ENCODE measurements at places on chromosomes 16 and 17.

DNA sequence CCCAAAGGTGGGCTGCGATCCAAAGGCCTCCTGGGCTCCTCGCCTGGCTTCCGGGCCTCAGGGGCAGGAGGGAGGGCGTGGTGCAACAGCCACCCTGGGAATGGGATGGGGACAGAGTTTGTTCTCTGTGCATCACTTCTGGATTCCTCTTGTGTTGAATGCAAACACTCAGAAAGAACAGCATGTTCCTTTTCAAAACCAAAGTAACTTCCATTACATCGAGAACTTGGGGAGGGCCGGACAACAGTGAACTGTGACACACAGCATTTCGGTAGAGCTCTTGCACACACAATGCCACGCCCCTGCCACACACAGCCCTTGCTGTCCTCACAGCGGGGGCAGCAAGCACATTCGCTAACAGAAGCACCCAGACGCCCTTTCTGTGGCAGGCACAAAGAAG lies 36.1 kb upstream of the FASN start:
- no peak for DNase-seq

- no peak for DNase-seq
These were observed 7.0 kb downstream of the VAC14 start for GRCh38 chr16:70793851-70794502.

DNA sequence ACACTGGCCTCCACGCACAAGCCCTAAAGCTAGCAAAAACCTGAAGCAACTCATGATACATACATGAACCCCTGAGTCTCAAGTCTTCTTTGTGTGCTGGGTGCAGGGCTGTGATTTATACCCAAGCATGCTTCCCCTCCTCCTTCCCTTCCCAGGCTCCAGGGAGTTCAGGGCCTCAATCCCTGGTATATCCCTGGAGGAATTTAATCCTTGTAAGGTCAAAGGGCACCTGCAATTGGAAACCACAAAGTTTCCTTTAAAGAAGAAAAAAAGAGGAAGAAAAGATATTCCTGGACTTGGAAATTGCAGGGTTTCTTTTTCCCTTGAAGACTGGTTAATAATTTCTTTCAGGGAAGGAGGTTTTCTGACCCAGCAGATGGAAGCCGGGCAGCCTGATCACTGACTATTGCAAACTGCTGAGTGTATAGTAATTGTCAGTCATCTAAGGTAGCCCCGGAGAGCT lies 182.3 kb downstream of the AATF start:
- DNase-seq = no peak

GRCh38 chr17:15233022-15233805 lies 31.9 kb downstream of the PMP22 start:
- peak; percentile 52 for DNase-seq

GRCh38 chr17:70493277-70493874 lies 324.0 kb downstream of the KCNJ2 start:
- DNase-seq = no peak

- no peak for DNase-seq
These were observed 32.4 kb downstream of the NLRC5 start for GRCh38 chr16:57021757-57022156.

GRCh38 chr16:12387786-12388185 lies 411.3 kb downstream of the SNX29 start:
- DNase-seq = no peak

DNA sequence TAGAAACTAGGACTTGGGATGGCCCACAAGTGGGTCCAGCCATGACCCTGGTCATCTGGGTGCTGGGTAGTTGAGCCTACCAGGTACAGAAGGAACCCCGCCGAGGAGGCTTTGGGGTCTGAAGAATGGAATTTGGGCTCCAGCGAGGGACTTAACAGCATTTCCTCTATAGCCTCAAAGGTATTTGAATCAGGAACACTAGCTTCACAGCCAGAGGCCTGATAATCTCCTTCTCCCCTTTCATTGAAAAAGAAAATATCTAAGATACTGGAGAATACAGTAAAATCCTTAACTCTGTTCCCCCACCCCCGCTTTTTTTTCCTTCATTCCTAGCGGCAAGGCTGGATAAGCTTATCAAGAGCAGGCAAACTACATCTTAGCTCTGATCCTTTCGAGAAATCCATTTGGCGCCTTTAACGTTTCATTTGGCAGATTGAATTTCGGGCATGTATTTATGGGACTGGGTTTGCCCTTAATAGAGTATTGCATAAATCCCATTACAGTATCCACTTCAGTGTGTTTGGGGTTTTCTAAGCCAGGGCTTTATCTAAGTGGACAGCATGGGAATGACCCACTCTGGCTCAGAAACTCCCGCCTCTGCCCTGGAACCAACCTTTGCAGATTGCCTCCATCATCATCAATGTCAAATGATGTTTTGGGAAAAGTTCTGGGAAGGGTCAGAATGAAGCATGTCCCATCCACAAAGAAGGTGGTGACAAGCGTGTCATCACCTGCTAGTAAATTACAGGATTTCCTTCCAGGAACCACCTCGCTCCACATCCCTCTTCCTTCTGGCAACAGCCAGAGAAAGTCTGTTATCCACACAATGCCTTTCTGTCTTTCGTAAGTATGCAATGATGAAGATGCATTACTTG lies 36.9 kb downstream of the XYLT1 start:
- DNase-seq = no peak

DNA sequence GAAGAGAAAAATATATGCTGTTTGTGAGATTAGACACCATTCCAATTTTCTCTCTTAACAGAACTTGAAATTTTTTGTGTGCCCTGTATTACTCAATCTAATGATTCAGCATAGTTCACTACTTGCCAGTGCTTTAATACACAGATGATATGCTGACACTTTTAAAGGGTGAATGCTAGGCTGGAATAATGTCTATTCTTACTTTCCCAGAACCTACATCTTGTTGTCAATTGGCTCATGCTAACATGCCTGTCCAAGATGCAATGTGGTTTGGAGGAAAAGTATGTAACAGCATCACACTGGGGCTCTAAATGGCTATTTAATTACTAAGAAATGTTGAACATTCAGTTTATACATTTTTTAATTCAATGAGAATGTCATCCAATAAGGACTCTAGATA lies 7.6 kb upstream of the MAP2K6 start:
- peak; percentile 13 for DNase-seq

Data from GM04504 (cell line).